ENCODE measurements at places on chromosomes 11 and 22. TPM values are rescaled to one million over a fixed set of nuclear protein-coding genes. Genes with fewer than 3 reads are reported as not detected.

The SHISAL1 gene
- 0.97 TPM for total RNA-seq

The SLCO2B1 gene
- total RNA-seq: 0.97 TPM

The ANKK1 gene
- total RNA-seq: 0.12 TPM

The ZNF215 gene
- total RNA-seq: 3.7 TPM

The BTBD18 gene
- not detected for total RNA-seq

The LAMTOR1 gene
- 135 TPM for total RNA-seq

The APOA4 gene
- total RNA-seq: not detected

The MCAM gene
- 5,782 TPM for total RNA-seq

The SERPIND1 gene
- 1.4 TPM for total RNA-seq

The FAM111B gene
- total RNA-seq: 5.6 TPM

The PGA5 gene
- not detected for total RNA-seq

The MALAT1 gene
- total RNA-seq: 7,796 TPM

The OR4D5 gene
- not detected for total RNA-seq

The WNT7B gene
- total RNA-seq: 1.5 TPM

The HOATZ gene
- not detected for total RNA-seq

The MCHR1 gene
- total RNA-seq: 0.88 TPM

The TFIP11 gene
- total RNA-seq: 19.8 TPM

The DNAJB7 gene
- not detected for total RNA-seq

The SLC3A2 gene
- 128 TPM for total RNA-seq

The GDPD4 gene
- total RNA-seq: not detected

The OSM gene
- total RNA-seq: not detected

The GRK3 gene
- 0.53 TPM for total RNA-seq

The OR5A1 gene
- not detected for total RNA-seq

The PRR33 gene
- total RNA-seq: not detected

The RIMBP3B gene
- 0.06 TPM for total RNA-seq

The P2RY6 gene
- total RNA-seq: 1.1 TPM

The OR5P2 gene
- total RNA-seq: not detected

The UBE2L6 gene
- 74.1 TPM for total RNA-seq

The CD6 gene
- 1.6 TPM for total RNA-seq

The MFRP gene
- 0.39 TPM for total RNA-seq

The CCDC15 gene
- 2.5 TPM for total RNA-seq

The XKR3 gene
- not detected for total RNA-seq

All from glomerular endothelial cell (primary cell).